ENCODE measurements at places on chromosomes 7 and 10. TPM values are rescaled to one million over a fixed set of nuclear protein-coding genes. Genes with fewer than 3 reads are reported as not detected.

The PNLIPRP1 gene
- not detected for total RNA-seq

The PILRA gene
- not detected for total RNA-seq

The AUTS2 gene
- total RNA-seq, result 1.2 TPM

The AGBL3 gene
- total RNA-seq, result 1.7 TPM

The HMX3 gene
- not detected for total RNA-seq

The CROT gene
- 4.2 TPM for total RNA-seq

The MORN4 gene
- total RNA-seq, result 3.6 TPM

The ASZ1 gene
- not detected for total RNA-seq

The DNAJB6 gene
- total RNA-seq, result 155 TPM

The NUTM2B gene
- 0.33 TPM for total RNA-seq

The CTAGE15 gene
- total RNA-seq, result not detected

The SLC26A3 gene
- total RNA-seq, result not detected

The PNLIPRP2 gene
- not detected for total RNA-seq

The TFR2 gene
- total RNA-seq, result 0.70 TPM

The CBX3 gene
- 154 TPM for total RNA-seq

The WNT8B gene
- not detected for total RNA-seq

The TMEM196 gene
- not detected for total RNA-seq

The LLCFC1 gene
- not detected for total RNA-seq

The CACNB2 gene
- not detected for total RNA-seq

The SORCS3 gene
- total RNA-seq, result under 0.01 TPM

The STEAP4 gene
- total RNA-seq, result not detected

The DUS4L gene
- total RNA-seq, result 4.9 TPM

The CPA4 gene
- 0.74 TPM for total RNA-seq

The A1CF gene
- not detected for total RNA-seq

The ZNF777 gene
- total RNA-seq, result 8.5 TPM

The CLCN1 gene
- total RNA-seq, result not detected

The ALOX5 gene
- 0.34 TPM for total RNA-seq

The RNF148 gene
- total RNA-seq, result 2.6 TPM

The PSMG3 gene
- 12.6 TPM for total RNA-seq

The TUBAL3 gene
- 0.34 TPM for total RNA-seq

The ADD3 gene
- total RNA-seq, result 433 TPM

The CYP2C19 gene
- total RNA-seq, result not detected

The PRSS37 gene
- not detected for total RNA-seq

The DNAJC30 gene
- total RNA-seq, result 0.85 TPM

The HOXA6 gene
- total RNA-seq, result 8.6 TPM

The HPSE2 gene
- total RNA-seq, result not detected

The CAMK1D gene
- 0.85 TPM for total RNA-seq

The C10orf105 gene
- under 0.01 TPM for total RNA-seq

The PRKG1 gene
- 4.1 TPM for total RNA-seq

The PDE6C gene
- not detected for total RNA-seq

The NPC1L1 gene
- total RNA-seq, result not detected

The CADPS2 gene
- total RNA-seq, result 69.4 TPM

The SBDS gene
- 106 TPM for total RNA-seq

The LIPK gene
- not detected for total RNA-seq

The OPN1SW gene
- total RNA-seq, result not detected

The KAZALD1 gene
- total RNA-seq, result 0.17 TPM

The PAXIP1 gene
- total RNA-seq, result 10.1 TPM

Measured in dermis blood vessel endothelial cell (primary cell).